T-helper 22 cell (primary cell): ENCODE measurements at places on chromosomes 16 and 17.

- no peak for DNase-seq
These were observed 51.8 kb upstream of the MAP3K14 start for GRCh38 chr17:45368651-45369050.

GRCh38 chr16:569445-570254 is at the start of gene PIGQ:
Gene PIGQ (plus strand): TSS chr16:569968. CDS start chr16:574075, 4,107 bp downstream.
- DNase-seq, result peak; percentile 61

DNA sequence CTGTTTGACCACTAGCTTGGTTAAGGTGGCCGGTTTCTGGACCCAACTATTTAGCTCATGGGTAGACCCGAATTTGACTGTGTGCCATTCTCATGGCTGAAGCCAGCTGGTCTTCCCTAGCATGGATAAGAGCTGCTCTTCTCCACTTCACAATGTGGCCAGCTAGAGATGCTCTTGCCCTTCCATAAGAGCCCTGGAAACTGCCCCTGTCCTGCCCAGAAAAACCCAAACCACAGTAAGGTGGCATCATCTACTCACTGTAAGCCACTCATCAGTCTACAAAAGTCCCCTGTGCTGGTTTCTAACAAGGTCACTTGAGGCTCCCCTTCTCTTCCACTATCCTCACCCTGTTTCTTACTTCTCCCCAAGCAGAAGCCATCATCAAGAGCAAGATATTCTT is 165.1 kb downstream of the HS3ST2 start:
- no peak for DNase-seq

DNA sequence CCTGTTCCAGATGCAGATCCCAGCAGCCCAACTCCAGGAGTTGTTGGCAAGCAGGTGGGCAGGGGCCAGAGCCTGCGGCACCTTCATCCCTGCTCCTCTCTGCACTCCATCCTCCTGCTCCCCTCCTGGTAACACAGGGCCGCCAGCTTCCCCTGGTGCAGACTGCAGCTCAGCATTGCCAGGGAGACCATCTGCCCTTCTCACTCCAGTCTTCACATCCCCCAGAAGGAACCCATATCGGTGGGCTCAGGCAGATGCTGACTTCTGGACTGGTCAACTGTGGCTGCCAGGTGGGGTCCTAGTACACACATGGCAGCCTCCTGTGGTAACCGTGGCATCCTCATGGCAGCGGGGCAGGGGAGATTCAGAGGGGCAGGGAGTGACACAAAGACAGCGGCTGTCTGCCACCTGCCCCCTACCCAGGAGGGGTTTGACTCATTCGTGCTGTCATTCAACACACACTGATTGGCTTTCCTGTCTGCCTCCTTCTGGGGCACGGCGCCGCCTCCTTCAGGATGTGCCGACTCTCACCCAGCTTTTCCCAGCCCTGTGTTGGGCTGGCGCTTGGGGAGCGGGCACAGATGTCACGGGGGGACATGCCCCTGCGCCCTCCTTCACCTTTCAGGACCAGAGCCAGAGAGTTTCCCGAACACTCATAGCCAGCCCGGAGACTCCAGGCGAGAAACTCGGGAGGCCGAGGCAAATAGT is 120.9 kb downstream of the CMIP start:
- no peak for DNase-seq

GRCh38 chr17:17978481-17979424 is 6.1 kb downstream of the DRC3 start:
- DNase-seq, result no peak

GRCh38 chr17:80452173-80452915 is 24.1 kb downstream of the NPTX1 start:
- DNase-seq, result no peak

- no peak for DNase-seq
These were observed 2.4 kb downstream of the AOC2 start for GRCh38 chr17:42846594-42847280.

DNA sequence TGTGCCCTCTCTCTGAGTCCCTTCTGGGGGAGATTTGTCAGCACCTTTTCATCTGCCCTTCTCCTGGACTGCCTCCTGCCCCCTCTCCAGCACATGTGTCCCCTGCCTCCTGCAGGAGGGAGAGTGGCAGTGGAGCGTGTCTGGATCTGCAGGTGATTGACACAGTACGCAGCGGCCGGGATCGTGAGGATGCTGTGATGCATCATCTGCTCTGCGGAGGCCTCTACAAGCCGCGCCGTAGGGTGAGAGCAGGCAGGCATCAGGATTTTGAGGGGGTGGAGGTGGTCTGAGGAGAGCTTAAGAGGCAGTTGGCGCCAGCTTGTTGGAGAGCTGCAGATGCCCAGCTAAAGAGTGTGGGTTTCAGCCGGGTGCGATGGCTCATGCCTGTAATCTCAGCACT is 10.9 kb downstream of the SLC9A5 start:
- DNase-seq, result no peak

DNA sequence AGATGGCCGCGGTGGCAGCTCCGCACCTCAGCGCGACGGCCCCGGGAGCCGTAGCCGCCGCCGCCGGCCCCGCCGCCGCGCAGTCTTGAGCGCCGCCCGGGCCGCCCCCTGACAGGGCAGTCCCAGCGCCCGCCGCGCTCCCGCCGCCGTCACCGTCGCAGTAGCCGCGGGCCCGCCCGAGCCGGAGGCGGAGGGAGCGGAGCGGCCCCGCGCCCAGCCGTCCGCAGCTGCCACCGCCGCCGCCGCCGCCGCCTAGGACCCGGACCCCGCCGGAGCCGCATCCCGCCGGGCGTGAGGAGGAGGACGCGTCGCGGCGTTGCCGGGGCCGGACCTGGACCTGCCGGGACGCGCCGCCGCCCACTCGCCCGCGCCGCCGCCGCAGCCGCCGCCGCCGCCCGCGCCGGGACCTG is 218 bp downstream of the TNRC6C start:
- no peak for DNase-seq

GRCh38 chr16:27792486-27793248 is 242.7 kb downstream of the KATNIP start:
- DNase-seq, result no peak

DNA sequence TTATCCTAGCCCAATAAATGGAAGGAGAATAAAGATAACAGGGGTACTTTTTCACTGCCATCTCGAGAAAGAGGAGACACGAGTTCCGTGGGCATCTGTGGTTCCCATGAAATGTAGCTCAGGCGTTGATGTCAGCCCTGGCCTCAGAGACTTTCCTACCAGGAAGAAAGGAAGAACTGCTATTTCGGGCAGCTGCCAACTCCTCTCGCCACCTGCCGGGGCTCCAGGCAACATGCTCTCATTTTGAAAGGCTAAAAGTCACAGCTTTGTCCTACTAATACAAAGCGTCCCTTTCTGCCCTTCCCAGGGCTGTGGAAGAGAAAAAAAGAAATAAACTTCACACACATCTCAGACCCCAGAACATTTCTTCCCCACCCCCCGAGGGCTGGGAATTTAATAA is 65.8 kb downstream of the DHRS7C start:
- no peak for DNase-seq

DNA sequence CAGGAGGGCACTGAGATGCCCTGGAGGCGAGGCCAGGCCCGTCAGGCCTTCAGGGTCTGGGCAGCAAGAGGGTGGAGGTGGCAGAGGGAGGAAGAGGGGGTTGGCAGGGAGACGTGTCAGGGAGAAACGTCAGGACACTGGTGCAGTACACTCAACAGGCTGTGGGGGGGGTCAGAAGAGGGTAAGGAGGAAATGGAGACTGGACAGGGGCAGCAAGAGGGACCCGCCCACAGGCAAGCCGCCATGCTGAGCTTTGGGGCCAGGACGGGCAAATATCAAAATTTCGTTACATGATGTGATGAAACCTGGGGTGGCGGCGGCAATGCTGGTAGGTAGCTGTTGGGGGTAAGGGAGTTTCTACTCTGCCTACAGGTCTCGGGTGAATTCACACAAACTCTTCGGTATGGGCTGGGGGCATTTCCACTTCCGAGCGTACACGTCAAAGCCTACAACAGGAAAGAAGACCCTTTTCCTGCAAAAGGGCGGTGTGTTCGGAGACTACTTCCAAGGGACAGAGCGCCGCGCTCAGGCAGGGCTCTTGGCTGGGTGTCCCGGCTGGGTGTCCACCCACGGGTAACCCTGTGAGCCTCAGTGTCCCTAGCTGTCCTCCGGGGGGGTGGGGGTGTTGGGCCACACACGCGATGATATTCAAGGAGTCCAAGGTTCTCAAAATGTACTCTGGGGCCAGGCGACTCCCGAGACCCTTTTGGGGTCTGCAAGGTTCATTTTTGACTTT is 43.3 kb upstream of the ATP2A3 start:
- DNase-seq, result no peak

DNA sequence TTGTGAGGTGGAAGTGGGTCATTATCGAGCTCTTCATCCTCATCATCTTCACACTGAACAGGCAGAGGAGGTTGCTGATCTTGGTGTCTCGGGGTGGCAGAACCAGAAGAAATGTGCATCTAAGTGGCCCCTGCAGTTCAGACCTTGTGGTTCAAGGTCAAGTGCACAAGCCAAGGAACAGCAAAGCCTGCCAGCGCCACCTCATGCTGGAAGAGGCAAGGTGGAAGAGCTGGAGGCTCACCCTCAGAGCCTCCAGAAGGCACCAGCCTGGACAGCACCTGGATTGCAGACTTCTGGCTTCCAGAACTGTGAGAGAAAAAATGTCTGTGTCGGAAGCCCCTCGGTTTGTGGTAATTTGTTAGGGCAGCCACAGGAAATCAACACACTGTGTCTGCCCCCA is 32.7 kb downstream of the IFT140 start:
- DNase-seq, result no peak

GRCh38 chr16:720447-720989 is 428 bp upstream of the ANTKMT start:
- no peak for DNase-seq

DNA sequence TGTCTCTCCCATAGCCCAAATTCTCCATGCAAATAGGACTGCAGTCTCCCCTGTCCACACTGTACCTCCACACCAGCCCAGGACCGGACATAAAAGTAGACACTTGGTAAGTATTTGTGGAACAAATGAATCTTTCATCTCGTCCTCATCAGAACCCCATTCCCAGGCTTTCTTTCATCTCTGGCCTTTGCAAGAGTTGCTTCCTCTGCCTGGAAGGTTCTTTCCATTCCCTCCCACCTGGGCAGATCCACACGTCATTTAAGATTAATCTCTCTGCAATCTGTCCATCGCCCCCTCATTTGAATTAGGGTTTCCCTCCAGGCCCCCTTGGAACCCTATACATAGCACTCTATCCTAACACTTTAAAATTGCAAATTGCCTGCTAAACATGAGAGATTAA is 3.9 kb upstream of the NXPH3 start:
- no peak for DNase-seq

DNA sequence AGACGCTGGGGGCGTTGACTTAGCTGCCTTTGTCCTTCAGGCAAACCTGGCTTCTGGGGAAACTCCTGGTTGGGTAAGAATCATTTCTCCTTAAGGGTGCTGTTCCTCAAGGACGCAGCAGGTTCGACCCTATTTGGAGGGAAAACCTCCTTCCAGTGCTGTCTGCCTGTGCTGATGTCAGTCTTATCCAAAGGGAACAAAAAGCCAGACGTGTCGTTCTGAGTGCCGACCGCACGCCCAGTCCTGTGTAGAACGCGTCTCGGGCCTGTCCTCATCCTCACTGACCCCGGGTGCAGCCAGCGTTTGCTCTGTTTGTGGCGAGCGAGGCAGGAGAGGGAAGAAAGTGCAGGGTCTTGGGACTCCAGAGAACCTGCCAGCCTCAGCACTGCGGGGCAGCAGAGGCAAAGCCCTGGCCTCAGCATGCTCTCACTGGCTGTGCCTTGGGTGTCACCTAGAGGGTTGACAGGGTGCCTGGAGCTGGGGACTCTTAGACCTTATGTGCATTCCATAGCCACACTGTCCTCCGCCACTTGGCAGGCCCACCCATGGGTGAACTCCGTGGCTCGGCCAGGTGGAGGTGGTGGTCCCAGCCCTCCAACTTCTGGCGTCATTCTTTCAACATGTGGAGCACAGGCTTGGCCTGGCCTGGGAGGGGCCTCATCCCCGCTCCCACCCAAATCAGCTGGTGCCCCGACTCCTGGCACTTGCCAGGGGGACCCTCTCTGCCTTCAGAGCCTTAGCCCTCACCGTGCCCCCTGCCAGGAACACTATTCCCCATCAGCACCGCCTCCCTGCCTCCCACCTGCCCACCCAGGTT is 6.0 kb downstream of the SNN start:
- DNase-seq, result no peak

DNA sequence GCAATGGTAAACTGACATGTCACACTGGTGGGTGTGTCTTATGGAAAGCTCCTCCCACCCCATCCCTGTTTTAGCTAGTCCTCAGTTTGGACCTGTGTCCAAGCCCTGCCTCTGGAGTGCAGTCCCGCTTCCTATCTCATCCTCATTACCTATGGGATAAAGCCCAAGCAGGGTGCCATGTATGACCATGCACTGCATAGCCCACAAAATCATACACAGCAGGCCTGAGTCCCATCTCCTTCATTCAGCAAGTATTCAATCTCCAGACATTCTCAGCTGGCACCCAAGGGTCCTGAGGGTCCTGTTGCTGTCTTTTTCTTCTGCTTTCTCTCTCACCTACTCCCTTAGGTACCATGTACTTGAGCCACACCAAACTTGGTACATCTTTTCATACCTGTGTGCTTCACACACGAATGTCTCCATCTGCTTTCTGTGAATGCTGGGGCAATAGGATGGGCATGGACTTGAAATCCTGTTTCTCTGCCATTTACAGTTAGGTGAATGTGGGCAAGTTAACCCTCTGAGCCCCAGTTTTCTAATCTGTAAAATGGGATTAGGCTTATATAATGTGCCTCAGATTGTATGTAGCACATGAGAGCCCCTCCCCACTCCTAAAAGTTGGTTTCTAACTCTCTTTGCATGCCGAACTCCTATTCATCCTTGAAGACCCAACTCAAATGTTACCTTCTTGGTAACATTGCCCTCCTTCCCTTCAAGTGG is 28.5 kb downstream of the TNS4 start:
- DNase-seq, result no peak

- no peak for DNase-seq
These were observed 489.9 kb downstream of the SHISA9 start for GRCh38 chr16:13391337-13391736.

GRCh38 chr17:57330587-57330986 is 74.3 kb downstream of the MSI2 start:
- DNase-seq, result no peak

- DNase-seq, result no peak
These were observed 621.1 kb downstream of the CDH8 start for GRCh38 chr16:61415126-61415525.

GRCh38 chr17:51941272-51941671 is 217.2 kb downstream of the CA10 start:
- no peak for DNase-seq

GRCh38 chr17:81160306-81160705 is 5.0 kb upstream of the PVALEF start:
- no peak for DNase-seq

- no peak for DNase-seq
These were observed 32.5 kb downstream of the ASIC2 start for GRCh38 chr17:33260638-33261037.
